ENCODE measurements at places on chromosomes 16 and 17.

- DNase-seq = no peak
Measured at GRCh38 chr17:78797691-78798585, 15.9 kb upstream of the CYTH1 start.

DNA sequence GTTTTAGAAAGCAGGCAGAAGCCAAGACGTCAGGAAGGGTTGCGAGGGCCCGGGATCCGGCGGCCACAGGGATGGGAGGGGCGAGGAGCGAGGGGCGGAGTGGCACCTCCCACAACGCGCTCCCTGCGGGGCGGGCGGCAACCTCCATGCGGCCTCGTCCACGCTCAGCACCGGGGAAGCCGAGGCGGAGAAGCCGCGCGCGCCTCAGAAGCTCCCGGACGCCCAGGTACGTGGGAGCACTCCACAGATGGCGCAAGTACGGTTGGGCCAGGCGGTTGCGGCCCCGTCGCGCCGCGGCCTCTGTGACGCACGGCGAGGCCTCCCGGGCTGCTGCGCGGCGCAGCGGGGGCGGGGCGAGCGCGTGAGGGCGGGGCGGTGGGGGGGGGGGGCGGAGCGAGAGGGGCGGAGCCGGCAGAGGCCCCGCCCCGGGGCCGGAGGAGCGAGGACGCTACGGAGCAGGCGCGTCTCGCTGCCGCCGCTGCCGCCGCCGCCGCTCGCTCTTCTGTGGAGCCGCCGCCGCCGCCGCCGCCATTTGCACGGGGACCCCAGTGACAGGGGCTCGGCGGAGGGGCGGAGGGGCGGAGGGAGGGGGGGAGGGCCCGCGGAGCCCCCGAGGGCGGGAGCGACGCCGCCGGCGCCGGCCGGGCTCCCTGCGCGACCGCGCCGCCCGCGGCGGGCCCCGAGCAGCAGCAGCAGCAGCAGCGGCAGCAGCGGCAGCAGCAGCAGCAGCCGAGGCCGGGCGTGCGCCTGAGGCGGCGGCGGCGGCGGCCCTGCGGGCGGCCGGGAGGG, at the start of gene TENT4B:
Gene TENT4B (plus strand): TSS at position 500 of the 789 bp plus-strand sequence. CDS start 316 bp downstream, outside the sequence.
- DNase-seq = no peak

DNA sequence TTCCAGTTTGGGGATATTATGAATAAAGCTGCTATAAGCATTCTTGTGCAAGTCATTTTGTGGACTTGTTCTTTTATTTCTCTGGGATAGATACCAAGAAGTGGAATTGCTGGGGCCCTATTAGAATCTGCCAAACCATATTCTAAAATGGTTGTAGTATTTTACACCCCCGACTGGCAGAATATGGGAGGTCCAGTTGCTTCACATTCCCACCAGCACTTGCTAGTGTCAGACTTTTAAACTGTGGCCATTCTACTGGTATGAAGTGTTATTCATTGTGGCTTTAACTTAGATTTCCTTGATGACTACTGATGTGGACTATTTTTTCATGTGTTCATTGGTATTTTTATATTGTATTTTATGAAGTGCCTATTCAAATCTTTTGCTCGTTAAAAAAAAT, 18.1 kb upstream of the NUP93 start:
- DNase-seq = no peak

GRCh38 chr17:82127704-82128103, 29.7 kb upstream of the FASN start:
- no peak for DNase-seq

GRCh38 chr17:40129498-40129897, 7.7 kb downstream of the MSL1 start:
- DNase-seq = no peak
